Stimulated activated CD8-positive, alpha-beta memory T cell treated with anti-CD3 and anti-CD28 coated beads, Interleukin-4, amount 100 ng/mL, for 24 hours (primary cell): ENCODE measurements at places on chromosomes 3 and 15.

DNA sequence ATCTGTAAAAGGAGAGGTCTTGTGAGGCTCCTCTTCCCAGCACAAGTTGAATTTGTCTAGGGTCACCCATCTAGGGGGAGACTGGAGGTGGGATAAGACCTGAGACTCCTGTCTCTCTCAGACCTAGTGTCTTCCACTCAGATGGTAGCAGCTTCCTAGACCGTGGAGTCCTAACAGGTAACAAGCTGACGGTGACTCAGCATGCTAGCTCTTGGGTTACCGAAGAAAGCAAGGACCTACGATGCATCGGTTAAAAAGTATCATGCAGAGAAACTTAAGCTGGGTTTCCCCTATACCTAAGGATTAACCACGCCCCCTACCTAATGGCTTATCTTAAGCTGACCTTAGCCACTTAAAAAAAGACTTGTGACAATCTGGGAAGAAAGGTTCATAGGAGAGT lies 7.6 kb downstream of the LRRN1 start:
- DNase-seq, result no peak

GRCh38 chr3:62676689-62677271 lies 198.4 kb downstream of the CADPS start:
- DNase-seq, result no peak

GRCh38 chr15:52406601-52407000 lies 111.0 kb upstream of the MYO5C start:
- no peak for DNase-seq

- DNase-seq, result no peak
These were observed 27.8 kb downstream of the ACSBG1 start for GRCh38 chr15:78206326-78207109.
